ENCODE measurements at places on chromosomes 1 and 21.

DNA sequence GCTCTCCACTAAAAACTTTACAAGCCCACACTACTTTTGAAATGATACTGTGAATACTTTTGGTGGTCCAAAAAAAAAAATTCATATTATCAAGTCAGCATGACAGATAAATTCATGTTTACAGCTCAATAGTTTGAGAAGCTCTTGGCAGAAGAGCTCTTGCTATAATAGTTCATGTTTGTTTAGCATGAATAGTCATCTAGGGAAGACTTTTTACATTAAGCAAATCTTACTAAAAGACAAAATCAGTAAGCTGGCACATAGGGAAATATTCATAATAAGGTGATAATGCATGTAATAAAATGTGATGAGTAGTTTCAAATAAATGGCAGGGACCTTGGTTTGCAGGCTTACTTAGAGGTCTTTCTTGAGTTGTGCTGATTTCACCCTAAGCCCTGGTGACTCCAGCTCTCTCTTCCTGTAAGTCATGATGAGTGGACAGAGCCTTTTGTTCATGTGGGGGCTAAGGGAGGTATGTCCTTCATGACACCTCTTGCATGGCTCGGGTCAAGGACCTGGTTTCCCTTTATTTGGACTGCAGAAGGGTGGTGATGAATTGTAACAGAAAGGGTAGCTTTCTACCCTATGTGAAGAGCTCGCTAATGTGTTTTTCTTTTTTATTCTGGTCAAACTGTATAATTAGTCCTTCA, 166.7 kb downstream of the GABPA start:
- DNase-seq: no peak

DNA sequence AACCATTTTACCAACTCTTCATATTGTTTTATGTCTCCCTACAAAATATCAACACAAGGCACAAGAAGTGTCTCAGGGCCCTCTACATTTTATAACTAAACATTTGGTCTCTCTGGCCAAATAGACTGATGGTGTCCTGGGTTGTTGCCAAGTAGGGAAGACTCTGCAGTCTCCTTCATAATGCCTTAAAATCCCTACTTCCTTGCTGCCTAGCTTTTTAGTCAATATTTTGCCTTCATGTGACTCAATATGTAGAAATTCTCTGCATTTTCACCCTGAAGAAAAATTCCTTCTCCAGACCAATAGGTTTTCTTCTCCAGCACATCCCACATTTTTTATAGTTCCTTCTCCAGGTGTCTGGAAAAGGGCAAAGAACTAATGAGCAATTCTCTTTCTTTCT, 72.6 kb upstream of the IPO9 start:
- no peak for DNase-seq

DNA sequence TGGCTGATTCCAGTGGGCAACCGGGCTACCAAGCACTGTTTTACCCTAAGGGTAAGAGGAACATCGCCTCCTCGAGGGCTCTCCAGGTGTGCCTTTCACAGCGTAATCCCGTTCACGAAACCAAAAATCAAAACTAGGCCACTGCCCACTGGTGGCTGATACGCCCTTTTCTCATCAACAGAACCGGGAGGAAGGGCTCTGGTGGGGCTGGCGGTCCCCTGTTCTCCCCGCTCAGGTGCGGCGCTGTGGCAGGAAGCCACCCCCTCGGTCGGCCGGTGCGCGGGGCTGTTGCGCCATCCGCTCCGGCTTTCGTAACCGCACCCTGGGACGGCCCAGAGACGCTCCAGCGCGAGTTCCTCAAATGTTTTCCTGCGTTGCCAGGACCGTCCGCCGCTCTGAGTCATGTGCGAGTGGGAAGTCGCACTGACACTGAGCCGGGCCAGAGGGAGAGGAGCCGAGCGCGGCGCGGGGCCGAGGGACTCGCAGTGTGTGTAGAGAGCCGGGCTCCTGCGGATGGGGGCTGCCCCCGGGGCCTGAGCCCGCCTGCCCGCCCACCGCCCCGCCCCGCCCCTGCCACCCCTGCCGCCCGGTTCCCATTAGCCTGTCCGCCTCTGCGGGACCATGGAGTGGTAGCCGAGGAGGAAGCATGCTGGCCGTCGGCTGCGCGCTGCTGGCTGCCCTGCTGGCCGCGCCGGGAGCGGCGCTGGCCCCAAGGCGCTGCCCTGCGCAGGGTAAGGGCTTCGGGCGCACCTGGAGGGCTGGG, at the start of gene IL6R:
Gene IL6R, plus strand, starts transcription at position 360 of the 763 bp plus-strand sequence. Its CDS starts 287 bp downstream, at position 647.
- DNase-seq: peak; percentile 39

GRCh38 chr1:54377040-54377691, 29.0 kb downstream of the SSBP3 start:
- no peak for DNase-seq

- DNase-seq: no peak
These were observed 13.1 kb downstream of the PTPN22 start for GRCh38 chr1:113858418-113858817.

DNA sequence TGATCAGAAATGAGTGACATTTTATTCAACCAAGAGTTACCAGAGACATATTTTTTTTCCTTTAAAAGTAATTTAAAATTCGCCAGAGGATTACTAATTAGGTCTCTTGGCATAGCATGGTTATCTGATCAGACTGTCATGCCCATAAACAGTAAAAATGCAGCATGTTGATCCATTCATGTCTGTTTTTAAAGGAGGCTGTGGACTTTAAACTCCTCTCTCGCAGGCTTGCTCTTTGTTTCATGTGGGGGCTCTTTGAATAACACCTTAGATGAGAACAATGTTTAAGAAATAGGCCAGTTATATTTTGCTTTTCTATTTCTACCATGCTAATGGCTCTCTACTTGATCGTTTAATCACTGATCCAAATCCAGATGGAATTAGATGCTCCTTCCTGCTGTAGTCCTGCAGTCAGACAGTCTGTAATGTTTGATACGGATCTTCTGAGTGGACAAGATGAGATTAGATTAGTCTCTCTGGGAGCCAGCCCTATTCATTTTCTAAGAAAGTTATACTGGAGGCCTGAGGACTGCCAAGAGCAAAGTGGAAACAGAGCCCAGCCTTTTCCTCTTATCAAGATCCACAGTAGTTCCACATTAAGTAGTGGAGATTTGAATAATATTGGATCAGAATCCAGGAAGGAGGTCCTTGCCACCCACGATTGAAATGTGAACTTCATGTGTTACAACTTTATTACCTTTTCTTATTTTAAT, 197.4 kb downstream of the HS2ST1 start:
- DNase-seq: no peak

DNA sequence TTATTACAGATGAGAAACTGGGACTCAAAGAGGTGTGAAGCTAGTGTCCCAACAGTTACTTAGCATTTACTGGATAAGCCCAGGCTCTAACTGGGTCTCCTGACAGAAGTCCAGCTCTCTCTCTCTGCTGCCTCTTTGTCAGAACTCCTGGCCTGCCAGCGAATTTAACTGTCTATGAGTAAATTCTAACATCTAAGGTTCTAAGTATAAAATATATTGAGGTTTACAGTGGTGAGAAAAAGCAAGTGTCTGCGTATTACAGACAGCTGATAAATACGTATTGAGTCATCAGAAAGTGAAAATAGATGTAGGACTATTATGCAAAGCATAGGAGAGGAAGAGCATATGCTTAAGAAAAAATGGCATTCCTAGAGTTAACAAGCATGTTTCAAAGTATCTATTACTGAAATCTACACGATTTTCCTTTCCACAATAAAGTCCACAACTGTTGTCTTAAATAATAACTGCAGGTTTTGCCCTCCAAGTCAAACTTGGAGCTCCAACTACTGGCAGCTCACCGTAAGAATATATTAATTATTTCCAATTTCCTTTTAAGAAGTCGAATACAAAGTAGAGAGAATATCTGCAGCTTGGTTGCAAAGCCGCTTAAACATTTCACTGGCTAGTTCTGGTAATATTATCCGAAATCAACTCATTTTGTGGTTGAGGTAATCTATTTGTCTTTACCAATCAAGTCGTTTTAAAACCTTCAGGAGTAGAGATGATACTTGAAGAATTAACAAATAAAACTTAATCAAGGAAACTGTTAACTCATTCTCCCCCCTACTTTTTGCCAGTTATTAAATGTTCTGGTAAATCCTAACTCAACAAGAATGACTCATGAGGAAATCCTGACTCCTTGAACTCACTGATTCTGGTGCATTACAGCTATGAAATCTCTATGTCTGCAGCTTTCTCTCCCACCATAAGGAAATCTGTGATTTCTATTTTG, 1.4 kb upstream of the RGS2 start:
- no peak for DNase-seq

DNA sequence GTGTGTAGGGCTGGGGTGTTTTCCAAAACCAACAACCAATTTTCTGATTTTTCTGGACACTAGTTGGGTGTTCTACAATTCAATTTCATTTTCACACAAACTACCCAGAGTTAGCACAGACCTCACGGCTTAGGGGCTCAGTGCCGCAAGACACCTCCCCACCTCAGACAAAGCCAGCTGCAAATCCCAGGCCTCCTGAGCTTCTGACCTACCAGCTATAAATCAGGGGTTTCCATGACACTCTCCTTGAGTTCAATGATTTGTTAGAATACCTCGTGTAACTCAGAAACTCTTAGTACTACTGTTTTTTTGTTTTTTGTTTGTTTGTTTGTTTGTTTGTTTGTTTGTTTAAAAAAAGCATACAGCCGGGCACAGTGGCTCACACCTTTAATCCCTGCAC, 28.7 kb upstream of the FAM89A start:
- no peak for DNase-seq

- DNase-seq: no peak
These were observed 40.2 kb upstream of the PBX1 start for GRCh38 chr1:164518692-164519332.

GRCh38 chr1:202562444-202563060, 147.7 kb downstream of the SYT2 start:
- no peak for DNase-seq

DNA sequence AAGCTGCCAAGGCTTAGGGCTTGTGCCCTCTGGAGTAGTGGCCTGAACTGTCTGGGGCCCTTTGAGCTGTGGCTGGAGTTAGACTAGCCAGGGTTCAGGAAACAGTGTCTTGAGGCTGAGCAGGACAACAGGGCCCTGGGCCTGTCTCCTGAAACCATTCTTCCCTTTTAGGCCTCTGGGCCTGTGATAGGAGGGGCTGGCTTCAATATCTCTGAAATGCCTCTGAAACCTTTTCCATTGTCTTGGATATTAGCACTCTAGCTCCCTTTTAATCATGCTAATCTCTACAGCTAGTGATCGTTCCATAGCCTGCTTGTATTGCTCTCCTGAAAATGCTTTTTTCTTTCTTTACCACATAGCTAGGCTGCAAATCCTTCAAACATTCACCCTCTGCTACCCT, 135.3 kb downstream of the ADGRL4 start:
- no peak for DNase-seq

- no peak for DNase-seq
These were observed 101.4 kb downstream of the PBX1 start for GRCh38 chr1:164660412-164660772.

- DNase-seq: no peak
These were observed 61.8 kb upstream of the GORAB start for GRCh38 chr1:170470121-170470520.

- DNase-seq: no peak
These were observed 510.8 kb upstream of the B3GALT2 start for GRCh38 chr1:193697115-193697762.

DNA sequence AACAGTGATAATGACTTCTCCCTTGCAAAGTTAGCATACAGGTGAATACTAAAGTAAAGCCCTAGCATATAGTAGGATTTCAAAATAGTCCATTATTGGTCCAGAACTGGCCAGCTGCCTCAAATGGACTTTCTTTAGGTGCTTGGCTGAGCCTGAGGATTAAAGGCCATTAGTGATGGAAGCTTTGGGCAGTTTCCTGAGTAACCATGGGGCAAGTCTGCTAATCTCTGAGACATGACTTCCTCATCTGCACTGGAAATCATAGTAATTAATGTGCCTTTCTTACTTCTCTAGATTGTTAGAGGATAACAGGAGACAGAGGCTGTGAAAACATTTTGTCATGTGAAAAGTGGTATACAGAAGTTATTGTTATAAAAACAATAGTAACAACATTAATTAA, 156.5 kb upstream of the UBE2U start:
- DNase-seq: no peak

DNA sequence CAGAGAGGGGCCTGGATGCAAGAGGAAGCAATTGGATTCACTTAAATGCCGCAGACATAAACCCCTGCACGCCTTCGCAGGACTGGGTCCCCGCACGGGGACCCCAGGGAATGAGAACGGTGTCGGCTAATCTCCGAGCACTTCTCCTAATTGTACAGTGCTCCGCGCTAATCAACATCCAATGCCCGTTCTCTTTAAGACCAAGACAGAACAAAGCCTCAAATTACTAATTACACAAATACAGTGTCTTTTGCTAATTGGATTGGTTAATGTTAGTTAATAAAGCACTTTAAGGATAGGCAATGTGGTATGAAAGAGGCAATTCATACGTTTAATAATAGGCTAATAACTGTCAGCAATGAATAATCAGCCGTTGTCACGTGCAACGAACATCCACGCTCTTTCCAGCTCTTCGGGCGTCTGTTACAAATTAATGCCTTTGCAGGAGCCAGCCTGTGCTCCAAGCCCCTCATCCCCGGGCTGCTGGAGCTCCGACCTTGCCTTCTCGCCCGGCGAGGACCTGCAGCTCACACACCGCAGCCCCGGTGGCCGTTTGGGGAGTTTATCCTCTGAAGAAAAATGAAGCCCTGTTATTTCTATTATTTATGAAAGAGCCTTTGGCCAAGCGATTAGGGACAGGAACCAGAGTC, 157.8 kb downstream of the PRDM16 start:
- no peak for DNase-seq
